Renal cortex interstitium (tissue), 15 donors: ENCODE measurements at places on chromosomes 7 and 10. TPM values are rescaled to one million over a fixed set of nuclear protein-coding genes. Genes with fewer than 3 reads are reported as not detected.

The HOXA9 gene
- 118 TPM for polyA plus RNA-seq

The LIMK1 gene
- polyA plus RNA-seq: 18.3 TPM

The GRID2IP gene
- 0.72 TPM for polyA plus RNA-seq

The CNPY4 gene
- 40.1 TPM for polyA plus RNA-seq

The NRF1 gene
- polyA plus RNA-seq: 21.9 TPM

- no peak for DNase-seq
These were observed 20.7 kb upstream of the PRF1 start for GRCh38 chr10:70622981-70623844.

GRCh38 chr7:44324204-44324480 is 1.3 kb downstream of the CAMK2B start:
- no peak for DNase-seq

GRCh38 chr10:50610368-50610767 is 13.4 kb downstream of the SGMS1 start:
- no peak for DNase-seq

DNA sequence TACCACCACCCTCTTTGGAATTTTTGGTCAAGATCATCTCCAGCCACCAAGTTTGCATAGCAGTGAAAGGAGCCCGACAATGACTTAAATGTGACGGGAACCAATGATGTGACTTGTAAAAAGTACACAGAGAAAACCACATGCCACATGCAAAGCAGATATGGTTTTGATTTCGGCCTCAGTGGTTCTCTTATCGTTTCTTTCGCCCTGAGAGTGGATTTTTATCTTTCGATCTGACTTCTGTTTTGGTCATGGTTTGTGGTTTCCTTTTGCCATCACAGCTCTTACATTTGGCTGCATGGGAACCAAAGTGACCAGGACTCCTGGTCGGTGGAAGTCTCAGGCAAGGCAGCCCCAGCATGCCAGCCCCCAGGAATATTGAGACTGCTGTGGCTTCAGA is 31.5 kb downstream of the TCF7L2 start:
- DNase-seq: no peak

GRCh38 chr7:134083766-134084487 is 43.2 kb upstream of the LRGUK start:
- no peak for DNase-seq

GRCh38 chr10:112715581-112715980 is 234.5 kb upstream of the TCF7L2 start:
- DNase-seq: no peak

DNA sequence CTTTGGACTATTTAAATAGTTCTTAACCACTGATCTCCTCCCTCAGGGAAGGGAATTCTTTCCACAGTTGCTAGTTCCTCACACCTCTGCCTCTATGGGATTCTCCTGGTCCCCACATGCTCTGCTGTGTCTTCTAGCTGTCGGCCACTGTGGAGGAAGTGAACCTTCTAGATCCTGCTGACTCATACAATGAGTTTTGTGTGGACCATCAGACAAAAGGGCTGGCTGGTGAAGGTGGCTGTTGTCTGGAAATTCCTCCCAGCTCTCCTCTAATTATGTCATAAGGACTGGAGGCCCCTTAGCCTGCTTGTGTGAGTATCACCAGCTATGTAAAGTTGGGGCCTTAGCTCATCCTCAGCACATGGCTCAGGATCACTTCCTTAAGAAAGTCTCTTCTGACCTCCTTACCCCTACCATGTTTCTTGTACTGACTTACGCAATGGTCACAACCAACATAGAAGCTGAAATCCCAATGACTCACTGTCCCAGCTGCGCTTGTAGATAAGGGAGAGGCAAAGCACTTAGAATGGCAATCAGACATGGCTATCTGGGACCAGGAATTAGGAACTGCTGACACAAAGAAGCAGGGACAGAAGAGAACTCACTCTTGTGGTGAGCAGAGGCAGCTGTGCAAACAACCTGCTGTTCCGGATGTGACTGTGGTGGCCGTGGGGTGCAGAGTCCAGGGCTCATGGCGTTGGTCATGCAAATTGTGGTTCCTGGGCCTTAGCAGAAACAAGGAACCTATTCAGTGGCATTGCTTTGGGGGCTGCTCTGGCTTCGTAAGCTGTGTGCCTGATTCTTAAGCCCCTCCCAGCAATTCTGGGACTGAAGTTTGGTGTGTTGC is 2.5 kb upstream of the MACC1 start:
- DNase-seq: no peak

GRCh38 chr10:86349474-86349873 is 17.1 kb downstream of the GRID1 start:
- DNase-seq: no peak
